ENCODE measurements at places on chromosomes 16 and 17.

- DNase-seq: no peak
These were observed at the start of gene SDK2 for GRCh38 chr17:73644145-73645049. Gene SDK2 (minus strand): TSS chr17:73644445. CDS start chr17:73644088, 357 bp downstream.

DNA sequence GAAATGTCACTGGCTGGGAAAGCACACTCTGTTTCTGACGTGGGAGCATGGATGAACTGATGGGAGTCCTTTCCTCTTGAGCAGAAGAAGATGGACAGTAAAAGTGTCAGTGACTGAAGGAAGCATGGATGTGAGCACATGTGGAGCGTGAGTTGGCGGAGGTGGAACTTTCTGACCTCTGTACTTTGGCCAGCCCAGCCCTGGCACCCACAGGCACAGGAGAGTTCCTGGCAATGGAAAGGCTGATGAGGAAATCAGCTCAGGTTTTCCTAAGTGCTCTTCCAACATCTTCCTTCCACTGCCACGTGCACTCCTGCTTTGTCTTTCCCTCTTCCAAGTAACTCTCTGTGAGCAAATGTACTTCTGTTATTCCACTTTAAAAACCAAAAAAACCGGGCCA is 276.8 kb downstream of the NTN1 start:
- DNase-seq: no peak

GRCh38 chr17:1173432-1174262 is 6.1 kb downstream of the ABR start:
- no peak for DNase-seq

DNA sequence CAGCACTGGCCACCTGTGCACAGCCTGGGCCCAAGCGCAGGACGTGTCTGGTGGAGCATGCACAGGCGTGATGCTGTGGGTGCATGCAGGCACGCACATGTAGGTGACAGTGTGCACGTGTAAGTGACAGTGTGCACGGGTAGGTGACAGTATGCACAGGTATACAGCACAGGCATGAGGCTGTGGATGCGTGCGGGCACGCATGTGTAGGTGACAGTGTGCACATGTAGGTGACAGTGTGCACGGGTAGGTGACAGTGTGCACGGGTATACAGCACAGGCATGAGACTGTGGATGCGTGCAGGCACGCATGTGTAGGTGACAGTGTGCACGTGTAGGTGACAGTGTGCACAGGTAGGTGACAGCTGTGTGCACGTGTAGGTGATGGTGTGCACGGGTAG is 7.9 kb downstream of the RPUSD1 start:
- DNase-seq: no peak

DNA sequence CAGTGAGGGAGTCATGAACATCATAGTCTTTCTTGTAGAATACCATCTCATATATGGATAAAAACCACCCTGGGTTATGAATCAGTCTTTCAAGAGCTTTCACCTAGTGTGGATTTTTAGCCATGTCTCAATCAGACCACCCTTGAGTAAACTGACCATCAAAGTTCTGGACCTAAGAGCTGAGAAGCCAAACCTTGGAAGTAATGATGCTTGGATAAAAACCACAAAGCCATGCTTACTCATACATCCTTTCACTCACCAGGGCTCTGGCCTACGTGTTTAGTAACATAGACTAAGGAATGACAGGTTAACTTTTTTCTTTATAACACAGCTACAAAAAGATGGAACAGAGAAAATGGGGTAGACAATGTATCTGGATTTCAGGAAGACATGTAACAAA is 167.2 kb downstream of the STX8 start:
- DNase-seq: no peak

DNA sequence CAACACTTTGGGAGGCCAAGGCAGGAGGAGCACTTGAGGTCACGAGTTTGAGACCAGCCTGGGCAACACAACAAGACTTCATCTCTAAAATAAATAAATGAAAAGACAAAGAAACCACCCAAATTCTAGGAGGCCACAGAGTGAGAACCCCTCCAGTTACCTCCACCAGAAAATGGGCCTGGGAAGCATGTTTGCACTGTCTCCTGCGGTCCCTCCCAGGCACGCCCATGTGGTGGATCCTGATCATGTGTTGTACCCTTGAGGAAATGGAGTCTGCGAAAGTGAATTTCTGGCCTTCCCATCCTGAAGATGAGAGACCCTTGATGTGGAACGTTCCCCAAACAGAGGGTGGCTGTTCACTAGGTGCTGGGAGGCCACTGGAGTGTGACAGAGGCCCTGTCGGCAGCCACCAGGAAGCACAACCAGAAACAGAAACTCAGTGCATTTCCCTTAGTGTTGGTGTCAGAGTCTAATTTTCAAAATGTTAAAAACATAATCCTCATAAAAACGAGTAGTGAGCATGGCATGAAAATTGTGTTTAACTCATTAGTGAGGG is 19.2 kb upstream of the USP22 start:
- DNase-seq: no peak

GRCh38 chr16:23514381-23515152 is 4.3 kb upstream of the GGA2 start:
- DNase-seq: peak; percentile 69

GRCh38 chr17:9105068-9105868 is 84.0 kb downstream of the NTN1 start:
- DNase-seq: peak; percentile 12
